Cerebellum (tissue), 4 donors: ENCODE measurements at places on chromosomes 1 and 21. TPM values are rescaled to one million over a fixed set of nuclear protein-coding genes. Genes with fewer than 3 reads are reported as not detected.

- DNase-seq, result peak; percentile 97
Observed at GRCh38 chr1:155135415-155136028, at the start of gene SLC50A1. SLC50A1 (plus strand) TSS chr1:155135852; CDS start chr1:155135912, 60 bp downstream.

DNA sequence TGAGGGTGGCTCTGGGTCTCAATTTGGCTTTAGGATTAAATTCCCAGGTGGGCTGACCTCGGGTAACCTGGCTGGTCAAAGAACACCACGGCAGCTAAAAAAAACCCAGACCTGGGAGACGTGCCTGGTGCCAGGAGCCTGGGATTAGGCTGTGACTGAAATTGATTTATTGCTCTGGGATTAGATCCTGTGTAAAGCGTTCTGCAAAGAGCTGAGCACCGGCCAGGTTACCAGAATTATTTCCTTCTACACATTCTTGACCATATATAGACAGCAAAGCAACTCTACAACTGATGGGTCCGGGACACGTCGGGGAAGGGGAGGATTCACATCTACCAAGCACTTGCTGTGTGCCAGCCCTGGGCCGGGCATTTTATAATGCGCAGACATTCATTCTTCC is 45.2 kb downstream of the TMCO4 start:
- DNase-seq, result no peak

Gene TTLL10
- 0.18 TPM for total RNA-seq

Gene SLAMF9
- not detected for total RNA-seq
